Cortex of kidney (tissue), 1 donor: ENCODE measurements at places on chromosomes 12 and 14.

DNA sequence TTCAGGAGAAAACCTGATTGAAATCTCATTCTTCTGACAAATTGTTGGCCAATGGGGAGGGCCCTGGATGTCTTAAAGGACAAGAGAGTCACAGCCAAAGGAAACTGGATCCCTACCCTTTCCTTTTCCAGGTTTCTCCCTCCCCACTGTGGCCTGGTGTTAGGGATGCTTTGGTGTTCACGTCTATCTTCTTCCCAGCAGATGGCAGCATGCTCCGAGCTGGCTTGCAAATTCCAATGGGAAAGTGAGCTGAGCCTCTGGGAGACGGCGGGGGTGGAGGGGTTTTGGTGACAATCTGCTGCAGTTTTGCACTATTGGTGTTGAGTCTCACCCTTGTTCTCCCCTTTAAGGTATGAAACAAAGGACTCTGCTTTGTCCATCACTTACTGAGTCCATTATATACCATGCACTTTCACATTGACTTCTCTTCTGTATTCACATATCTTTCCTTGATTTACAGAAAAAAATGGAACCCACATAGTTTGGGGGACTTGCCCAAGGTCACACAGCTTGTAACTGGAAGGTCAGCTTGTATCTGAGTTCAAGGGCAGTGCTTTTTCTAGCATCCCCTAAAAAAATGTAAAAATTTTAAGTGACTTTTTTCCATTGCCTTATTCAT is 39.3 kb downstream of the CCDC177 start:
- DNase-seq = no peak

GRCh38 chr12:107906707-107907106 is 132.2 kb downstream of the ASCL4 start:
- no peak for DNase-seq

DNA sequence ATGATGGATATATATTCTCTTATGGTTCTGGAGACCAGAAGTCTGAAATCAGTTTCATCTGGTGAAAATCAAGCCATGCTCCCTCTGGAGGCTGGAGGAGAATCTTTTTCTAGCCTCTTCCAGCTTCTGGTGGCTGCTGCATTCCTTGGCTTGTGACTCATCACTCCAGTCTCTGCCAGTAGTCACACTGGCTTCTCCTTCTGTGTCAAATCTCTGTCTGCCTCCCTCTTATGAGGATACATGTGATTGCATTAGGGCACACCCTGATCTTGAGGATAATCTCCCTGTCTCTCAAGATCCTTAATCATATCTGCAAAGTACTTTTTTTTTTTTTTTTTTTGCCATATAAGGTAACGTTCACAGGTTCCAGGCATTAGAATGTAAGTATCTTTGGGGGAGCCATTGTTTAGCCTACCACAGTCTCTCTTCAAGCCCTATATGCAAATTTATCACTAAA is 17.7 kb downstream of the DNAL1 start:
- no peak for DNase-seq

GRCh38 chr14:31510222-31510621 is 22.4 kb upstream of the GPR33 start:
- no peak for DNase-seq

GRCh38 chr12:41325336-41325735 is 137.2 kb downstream of the PDZRN4 start:
- DNase-seq = no peak

- no peak for DNase-seq
Measured at GRCh38 chr12:48106681-48107613, 1.1 kb upstream of the SENP1 start.

- no peak for DNase-seq
Measured at GRCh38 chr14:100334904-100335303, 11.8 kb downstream of the SLC25A47 start.

GRCh38 chr12:113665457-113665856 is 193.8 kb upstream of the LHX5 start:
- no peak for DNase-seq

- no peak for DNase-seq
Measured at GRCh38 chr12:118472940-118473339, 96.6 kb downstream of the SUDS3 start.

DNA sequence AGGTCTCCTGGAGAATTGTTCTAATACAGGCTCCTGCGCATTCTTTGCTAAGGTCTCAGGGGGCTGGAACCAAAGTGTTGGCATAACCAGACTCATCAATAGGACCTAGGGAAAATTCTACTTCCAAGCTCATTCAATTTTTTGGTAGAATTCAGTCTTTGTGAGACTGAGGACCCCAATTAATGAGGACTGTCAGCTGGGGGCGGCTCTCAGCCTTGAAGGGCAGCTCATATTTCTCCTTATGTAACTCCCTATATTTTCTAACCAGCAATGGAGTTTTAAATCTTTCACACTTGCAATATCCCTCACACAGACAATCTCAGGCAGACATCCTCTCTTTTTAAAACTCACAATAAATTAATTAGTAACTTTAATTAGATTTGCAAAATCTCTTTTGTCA is 476.4 kb upstream of the LRFN5 start:
- no peak for DNase-seq

- DNase-seq = no peak
Measured at GRCh38 chr12:84874125-84874824, 38.3 kb downstream of the SLC6A15 start.

DNA sequence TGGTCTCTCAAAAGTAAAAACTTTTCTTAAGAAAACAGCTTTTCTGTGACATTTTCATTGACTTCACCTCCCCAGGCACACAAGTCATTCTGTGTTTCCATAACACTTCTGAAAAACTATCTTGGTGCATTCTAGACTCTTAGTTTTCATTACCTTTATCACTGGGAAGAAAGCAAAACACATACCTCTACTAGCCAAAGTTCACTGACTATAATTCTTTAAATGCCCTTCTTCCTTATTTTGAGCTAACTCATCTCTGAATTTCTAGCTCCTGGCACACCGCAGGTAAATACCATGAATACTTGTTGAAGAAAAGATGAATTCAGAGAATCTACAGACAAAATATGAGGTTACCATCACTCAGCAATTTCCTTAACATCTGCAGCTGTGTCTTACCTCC is 21.1 kb downstream of the MLH3 start:
- no peak for DNase-seq

- no peak for DNase-seq
Measured at GRCh38 chr14:58492044-58492443, 64.5 kb downstream of the KIAA0586 start.

DNA sequence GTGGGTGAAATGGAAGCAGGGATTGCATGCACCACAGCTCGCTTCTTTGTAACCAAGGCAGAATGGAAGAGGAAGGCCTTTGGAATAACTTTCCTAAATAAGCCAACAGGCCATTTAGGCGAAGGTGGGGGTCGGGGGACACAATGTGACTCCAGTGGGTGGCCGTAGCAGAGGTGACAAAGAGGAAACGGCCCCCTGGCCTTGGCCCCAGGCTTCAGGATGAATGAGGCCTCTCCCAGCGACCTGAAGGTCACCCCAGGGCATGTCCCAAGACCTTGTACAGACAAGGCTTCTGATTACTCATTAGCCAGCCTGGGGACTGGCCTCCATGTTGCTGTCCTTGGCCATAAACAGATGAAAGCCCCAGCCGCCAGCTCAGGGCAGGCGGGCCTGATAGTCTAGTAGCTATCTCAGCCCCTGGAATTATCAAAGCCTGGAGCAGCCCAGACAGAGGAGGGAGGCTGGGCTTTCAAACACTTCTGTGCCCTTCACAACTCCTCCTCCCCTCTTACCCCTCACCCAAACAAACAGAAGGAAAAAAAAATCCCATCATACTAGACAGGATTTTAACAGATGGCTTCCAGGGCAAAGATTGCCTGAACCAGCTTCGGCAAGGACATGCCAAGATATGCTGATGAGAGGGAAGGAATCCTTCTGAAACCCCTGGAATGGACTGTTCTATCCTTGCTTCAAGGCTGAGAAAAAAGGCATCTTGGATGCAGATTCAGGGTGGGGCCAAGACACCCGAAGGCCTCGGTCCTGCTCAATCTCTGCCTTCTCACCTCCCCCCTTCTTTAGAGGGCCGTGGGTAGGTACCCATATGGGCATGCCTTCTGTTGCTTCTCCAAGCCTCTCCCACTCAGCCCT is 142.3 kb upstream of the PARP11 start:
- no peak for DNase-seq

- no peak for DNase-seq
Measured at GRCh38 chr12:108104657-108105056, 24.4 kb upstream of the WSCD2 start.

DNA sequence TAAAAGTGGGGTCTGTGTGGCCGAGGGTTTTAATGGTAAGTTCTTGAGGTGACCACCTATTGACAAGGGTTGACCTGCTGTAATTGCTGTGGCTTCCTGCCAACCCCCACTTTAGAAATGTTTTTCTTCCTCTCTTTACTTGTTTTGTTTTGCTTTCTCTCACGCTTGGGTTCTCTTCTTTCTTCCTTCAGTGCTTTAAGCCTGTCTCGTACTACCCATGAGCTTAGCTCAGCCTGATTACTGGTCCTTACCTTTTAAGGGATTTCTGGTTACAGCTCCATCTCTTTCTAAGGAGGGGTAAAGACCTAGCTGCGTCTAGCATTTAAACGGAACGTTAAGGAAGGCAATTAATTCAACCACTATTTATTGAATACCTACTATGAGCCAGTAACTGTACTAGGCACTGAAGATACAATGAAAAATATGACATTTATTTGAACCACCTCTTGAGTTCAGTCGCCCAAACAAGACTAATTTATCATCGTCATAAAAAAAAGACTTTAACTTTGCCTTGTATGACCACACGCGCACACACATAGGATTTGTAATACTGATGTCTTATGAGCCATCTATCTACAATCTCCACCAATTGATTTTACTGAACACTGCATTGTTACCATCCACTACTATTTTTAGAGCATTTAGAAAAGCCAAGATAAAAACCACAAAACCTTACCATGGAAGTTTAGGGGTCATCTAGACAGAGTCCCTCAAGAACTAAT is 888 bp upstream of the PPP1R12A start:
- DNase-seq = no peak

DNA sequence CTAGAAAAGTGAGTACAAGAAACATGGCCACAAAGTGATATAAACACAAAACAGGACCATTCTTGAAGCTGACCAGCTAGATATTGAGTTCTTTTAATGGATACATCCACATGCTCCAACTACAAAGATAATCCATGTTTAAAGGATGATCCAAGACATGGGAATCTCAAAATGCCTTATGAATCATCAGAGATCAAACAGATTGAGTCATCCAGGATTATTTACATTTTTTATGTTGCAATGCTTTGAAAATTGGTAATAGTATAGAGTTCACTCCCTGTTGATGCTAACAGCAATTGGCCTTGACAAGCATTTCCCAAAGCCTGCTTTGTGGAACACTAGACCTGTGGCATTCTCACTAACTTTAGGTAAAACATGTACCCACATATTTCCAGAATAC is 293.0 kb upstream of the TBX3 start:
- no peak for DNase-seq

DNA sequence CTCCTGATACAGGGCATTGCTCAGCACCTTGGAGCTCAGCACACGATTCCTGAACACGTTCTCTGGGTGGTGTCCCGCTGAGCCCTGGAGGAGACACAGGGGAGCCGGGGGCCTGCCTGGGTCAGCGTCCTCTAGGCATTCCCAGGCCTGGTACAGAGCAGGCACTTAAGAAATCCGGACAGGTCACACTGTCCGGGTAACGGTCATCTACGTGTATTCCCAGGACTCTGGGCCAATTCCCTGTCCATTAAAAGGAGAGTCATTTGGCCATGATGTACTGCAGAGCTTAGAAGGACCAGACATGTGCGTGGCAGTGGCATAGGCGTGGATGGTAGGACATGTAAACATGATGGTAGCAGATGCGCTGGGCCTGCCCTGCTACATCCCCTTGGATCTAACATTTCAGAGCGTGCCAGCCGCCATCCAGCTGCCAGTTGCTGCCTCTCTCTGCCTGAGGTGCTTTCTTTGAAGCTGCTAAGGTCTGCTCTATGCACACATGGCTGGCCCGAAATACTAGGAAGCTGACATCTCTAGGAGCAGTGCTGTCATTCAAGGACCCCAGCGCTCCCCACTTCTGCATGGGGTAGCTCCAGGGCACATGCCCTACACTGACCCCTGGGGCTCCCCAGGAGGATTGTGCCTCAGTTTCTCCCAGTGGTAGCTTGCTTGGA is 273.1 kb upstream of the RTL1 start:
- no peak for DNase-seq

DNA sequence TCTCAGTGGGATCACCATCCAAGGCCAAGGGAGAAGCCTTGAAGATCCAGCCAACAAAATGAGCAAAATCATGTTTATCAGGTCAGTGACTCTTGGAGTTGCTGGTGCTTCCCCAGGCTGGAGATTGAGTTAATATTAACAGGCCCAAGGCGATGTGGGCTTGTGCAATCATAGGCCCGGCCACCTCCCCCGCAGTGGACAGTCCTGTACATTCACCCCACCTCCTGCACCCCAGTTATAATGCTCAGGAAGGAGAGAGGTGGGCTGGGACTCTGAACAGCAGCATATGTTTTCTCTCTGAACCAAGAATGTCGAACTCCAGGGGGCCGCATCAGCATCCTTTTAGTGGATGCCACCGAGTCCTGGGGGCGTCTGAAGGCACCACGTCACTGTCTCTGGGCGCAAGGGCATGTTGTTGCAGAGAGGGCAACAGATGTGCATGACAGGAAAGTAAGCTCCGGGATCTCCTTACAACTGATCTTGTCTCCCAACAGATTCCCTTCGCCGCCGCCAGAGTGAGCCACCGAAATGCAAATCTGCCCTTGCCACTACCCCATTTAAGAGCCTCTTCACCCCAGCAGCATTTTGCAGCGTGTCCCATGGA is 32.2 kb upstream of the SERPINA6 start:
- DNase-seq = no peak

GRCh38 chr14:52907949-52908348 is 42.9 kb downstream of the FERMT2 start:
- DNase-seq = no peak

DNA sequence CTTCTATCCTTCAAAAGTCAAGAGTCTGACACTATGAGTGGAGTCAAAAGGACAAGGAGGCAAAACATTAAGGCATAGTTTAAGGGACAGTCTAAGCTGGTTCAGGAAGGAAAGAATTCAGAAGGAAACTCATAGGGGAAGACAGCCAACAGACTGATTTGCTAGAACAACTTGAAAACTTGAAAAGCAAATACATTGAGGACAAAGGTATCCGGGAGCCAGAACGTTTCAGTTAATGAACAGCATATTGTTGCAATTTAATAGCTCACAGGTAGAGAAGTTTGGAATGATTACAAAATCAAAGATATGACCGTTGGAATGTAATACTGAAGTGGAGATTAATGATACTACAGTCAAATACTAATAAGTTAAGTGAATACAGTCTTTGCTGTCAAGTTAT is 312.8 kb upstream of the RPL10L start:
- no peak for DNase-seq

- DNase-seq = no peak
Measured at GRCh38 chr12:4276524-4277204, 3.1 kb downstream of the CCND2 start.
